Ammon's horn (tissue), 1 donor: ENCODE measurements at places on chromosomes 16 and 17.
A peak's percentile ranks its signal among the peaks of the same experiment; 100 is the strongest.

GRCh38 chr17:49557312-49558024 lies 18.2 kb upstream of the NXPH3 start:
- DNase-seq: peak; percentile 65

GRCh38 chr17:64282753-64283080 lies 19.7 kb upstream of the TEX2 start:
- DNase-seq: no peak

GRCh38 chr16:57704011-57704904 lies 9.7 kb downstream of the DRC7 start:
- DNase-seq: no peak

DNA sequence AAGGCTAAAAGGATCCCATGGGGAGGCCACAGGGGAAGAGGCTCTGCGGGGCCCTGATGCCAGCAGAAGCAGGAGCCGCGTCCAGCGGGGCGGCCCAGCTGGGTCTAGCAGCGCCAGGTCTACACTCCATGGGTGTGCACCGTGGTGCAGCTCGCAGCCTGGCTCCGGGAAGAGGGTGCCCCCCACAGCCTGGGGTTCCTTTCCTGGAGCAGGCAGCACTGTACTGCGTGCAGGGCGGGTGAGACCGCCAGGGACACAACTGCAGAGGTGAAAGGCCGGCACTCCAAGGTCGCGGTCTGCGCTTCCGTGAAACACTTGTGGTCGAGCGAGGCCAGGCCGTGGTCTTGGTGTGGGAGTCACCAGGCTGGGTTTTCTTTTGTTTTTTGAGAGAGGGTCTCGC lies 6.5 kb upstream of the CCDC154 start:
- DNase-seq: no peak

DNA sequence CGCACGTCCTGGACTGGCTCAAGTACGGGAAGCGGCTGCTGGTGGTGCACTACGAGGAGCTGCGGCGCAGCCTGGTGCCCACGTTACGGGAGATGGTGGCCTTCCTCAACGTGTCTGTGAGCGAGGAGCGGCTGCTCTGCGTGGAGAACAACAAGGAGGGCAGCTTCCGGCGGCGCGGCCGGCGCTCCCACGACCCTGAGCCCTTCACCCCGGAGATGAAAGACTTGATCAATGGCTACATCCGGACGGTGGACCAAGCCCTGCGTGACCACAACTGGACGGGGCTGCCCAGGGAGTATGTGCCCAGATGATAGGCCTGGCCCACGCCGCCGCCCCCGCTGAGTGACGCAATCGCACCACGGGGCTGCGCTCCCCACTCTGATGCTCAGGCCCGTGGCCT lies 50.2 kb downstream of the WSCD1 start:
- no peak for DNase-seq

DNA sequence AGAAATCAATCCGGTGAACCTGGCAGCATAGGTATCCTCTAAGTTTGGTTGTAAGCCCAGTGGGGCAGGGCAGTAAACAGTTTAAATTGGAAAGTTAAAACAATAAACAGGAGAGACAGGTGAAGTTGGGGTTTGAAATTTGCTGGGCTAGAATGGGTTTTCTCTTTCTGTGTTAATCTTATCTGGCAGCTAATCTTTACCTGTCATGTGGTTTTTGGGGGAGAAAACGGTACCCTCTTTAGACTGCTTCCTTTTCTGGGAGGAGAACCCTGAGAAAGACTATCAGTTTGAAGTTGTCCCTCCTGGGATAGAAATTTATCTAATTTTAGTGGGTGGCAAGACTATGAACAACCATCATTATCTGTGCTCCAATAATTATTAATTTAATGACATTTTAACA lies 24.0 kb downstream of the CDH13 start:
- DNase-seq: no peak

GRCh38 chr17:35934760-35935159 lies 4.2 kb upstream of the RDM1 start:
- DNase-seq: no peak

- DNase-seq: peak; percentile 47
Measured at GRCh38 chr17:32519228-32520103, 32.7 kb downstream of the CDK5R1 start.

GRCh38 chr17:44113868-44114840 lies 9.3 kb downstream of the HDAC5 start:
- DNase-seq: no peak

DNA sequence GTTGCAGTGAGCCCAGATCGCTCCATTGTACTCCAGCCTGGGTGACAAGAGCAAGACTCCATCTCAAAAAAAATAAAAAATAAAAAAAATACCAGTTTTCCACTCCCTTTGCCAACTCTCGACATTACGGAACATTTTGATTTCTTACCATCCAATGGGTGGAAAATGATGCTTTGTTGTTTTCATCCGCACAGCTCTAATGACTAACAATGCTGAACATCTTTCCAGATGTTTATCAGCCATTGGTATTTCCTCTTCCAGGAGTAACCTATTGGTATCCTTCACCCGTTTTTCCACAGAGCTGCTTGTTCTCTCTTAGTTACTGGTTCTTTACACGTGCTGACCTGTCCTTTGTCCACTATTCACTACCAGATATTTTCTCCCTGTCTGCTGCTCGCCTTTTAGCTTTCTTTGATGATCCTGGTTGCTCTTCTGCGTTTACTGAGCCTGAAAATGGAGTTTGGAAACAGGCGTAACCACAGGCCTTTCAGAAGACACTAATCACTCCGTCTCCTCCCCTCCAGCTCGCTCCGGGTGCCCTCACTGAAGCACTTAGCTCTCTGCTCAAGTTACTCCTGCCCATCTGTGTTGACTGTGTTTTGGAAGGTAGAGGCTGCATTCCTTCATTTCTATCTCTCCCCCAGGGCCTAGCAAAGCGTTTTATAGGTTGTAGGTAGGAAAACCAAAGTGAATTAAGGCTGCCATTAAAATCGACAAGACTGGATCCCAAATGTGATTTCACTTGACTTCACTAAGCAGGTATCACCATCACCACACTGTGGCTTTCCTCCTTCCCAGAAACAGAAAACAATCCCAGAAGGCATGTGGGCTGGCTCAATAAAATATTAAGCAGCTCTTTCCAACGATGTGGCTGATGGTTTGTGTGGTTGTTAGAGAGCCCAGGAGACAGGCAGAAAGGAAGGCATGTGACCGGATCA lies 8.9 kb downstream of the SHPK start:
- DNase-seq: peak; percentile 41

GRCh38 chr17:1979182-1979985 lies 45.8 kb downstream of the RTN4RL1 start:
- no peak for DNase-seq

- DNase-seq: no peak
Measured at GRCh38 chr17:62657145-62657665, 29.7 kb downstream of the MRC2 start.

GRCh38 chr17:46876353-46876887 lies 25.0 kb downstream of the WNT9B start:
- no peak for DNase-seq

GRCh38 chr16:67441907-67442306 lies 11.0 kb downstream of the HSD11B2 start:
- no peak for DNase-seq

GRCh38 chr16:27311448-27311830 lies 2.3 kb upstream of the IL4R start:
- DNase-seq: peak; percentile 23

GRCh38 chr17:53176629-53177028 lies 646.1 kb upstream of the KIF2B start:
- no peak for DNase-seq

GRCh38 chr17:75637551-75637950 lies 4.3 kb downstream of the SMIM5 start:
- no peak for DNase-seq

DNA sequence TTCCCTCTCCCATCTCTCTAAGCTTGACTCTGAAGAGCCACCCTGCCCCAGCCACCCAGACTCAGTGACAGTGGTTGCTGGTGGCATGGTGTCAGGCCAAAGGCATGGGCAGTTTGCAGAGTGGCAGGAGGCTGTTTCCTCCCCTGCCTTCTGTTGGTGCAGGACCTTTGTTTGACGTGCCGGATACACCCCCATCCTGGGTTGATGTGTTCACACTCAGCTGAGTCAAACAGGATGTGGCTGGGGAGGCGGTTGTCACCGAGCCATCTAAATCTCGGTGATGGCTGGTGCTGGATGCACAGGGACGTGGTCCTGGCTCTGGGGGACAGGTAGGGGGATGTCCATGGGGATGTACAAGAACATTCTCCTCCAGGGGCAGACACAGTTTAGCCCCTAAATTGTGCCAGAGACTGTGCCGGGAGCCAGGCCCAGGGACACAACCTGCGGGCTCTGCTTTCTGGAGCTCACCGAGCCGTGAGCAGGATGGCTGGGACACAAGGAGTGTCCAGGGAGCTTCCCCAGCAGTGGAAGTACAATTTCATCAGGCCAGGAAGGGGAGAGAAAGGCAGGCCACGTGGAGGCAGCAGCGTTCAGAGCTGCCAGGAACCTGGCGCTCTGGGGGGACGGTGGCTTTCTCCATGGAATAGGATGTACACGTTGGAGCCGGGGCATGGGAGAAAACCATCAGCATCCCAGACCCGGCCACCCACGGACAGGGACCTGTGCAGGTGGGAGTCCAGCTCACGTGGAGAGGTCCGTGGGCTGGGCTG lies 264.2 kb downstream of the SEC14L1 start:
- no peak for DNase-seq

DNA sequence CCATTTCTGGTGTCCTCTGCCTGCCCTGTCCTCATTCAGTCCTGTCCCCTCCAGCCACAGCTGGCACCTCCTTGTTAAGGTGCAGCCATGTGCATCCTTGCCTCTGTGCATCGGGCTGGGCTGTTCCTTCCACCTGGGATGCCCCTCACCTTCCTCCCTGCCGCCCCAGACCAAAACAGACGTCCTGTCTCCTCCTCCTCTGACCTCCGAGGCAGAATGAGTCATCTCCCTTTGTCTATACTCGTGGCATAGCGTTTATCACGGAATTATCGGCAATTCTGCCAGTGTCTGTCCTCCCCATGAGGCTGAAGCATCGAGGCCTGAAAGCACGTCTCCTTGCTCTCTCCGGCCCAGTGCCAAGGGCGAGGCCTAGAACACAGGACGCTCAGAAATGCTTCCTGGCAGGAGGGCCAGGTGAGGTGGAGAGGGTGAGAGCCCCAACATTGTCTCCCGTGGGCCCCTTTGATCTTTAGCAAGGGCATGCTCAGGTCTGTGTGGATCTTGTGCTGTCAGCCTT lies 4.6 kb downstream of the RAI1 start:
- DNase-seq: no peak

DNA sequence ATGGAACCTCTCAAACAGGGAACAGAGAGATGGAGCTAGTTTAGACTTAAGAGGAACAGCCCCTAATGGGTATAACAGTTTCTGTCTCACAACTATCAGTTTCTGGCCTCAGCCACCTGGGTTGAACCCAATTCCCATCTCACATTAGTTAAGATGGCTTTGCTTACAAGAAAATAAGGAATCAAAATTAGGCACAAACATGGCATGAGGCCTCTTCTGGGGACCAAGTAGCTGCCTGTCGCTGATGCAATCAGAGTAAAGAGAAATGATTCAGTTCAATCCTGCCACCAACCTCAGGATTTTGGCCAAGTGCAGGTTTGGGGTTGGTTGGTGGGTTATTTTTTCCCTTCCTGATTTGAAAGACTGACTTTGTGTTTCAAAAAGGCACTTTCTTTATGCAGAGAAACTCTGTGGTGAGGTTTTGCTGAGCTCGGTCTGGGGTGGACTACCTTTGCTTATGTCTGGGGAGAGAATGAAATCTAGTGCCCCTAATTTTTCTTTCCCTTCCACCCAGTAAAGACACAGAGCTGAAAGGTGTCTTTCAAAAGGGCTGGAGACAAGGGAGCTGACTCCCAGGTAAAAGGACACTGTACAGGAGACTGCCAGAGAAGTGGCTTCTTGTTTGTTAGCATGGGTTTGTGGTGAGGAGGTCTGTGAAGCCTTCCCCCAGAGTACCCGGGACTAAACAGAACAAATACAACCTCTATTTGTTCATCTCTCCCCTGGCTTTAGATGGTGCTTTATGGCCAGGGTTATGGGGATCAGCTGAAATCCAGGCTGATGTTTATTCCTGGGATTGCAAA lies 44.8 kb upstream of the NFAT5 start:
- no peak for DNase-seq

DNA sequence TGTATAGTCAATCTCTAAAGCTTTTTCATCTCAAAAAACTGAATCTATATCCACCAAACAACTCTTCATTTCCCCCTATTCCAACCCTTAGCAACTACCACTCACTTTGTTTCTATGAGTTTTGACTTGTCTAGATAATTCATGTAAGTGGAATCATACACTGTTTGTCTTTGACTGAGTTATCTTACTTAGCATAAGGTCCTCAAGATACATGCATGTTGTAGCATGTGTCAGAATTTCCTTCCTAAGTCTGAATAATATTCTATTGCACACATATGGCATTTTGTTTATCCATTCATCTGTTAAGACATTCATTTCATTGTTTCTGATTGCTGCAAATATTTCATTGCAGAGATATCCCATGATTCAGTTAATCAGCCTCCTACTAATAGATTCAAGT lies 72.2 kb downstream of the SSH2 start:
- DNase-seq: no peak

DNA sequence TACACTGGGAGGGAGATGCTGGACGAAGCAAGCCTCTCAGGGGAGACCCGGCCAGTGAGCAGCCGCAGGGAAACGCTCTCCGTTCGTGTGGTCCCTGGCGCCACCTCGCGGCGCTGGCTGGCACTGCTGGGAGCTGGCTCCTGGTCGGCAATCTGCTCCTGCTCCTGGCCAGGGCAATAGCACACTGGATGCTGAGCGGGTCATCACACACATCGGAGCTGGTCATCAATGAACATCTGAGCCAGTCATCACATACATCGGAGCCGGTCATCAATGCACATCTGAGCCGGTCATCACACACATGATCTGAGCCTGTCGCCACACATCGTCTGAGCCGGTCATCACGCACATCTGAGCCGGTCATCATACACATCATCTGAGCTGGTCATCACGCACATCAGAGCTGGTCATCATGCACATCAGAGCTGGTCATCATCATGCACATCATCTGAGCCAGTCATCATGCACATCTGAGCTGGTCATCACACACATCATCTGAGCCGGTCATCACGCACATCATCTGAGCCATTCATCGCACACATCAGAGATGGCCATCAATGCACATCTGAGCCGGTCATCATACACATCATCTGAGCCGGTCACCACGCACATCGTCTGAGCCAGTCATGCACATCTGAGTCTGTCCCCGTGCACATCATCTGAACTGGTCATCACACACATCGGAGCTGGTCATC lies 217.3 kb downstream of the RBFOX3 start:
- peak; percentile 85 for DNase-seq
